Left ventricle myocardium superior (tissue), 1 donor: ENCODE measurements at places on chromosomes 3 and 15. TPM values are rescaled to one million over a fixed set of nuclear protein-coding genes. Genes with fewer than 3 reads are reported as not detected.

DNA sequence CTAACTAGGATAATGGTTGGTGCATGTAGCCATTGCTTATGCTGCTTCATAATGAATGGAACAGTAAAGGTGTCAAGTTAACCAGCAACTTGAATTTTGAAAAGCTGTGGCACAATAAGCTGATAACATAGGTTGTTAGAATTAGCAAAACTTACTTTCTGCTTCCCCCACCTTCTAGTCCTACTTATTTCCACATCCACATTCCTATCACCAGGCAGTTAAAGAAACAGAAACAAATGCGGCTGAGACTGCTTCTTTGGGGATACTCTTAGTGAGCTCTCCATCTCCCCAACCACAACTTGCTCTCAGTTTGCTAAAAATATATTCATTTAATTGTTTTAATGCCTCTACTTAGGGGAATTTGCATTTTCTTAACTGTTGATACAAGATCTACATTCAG is 215.1 kb downstream of the TIGIT start:
- no peak for DNase-seq

GRCh38 chr3:197224034-197224444 is 74.4 kb downstream of the DLG1 start:
- no peak for DNase-seq

- DNase-seq: no peak
Measured at GRCh38 chr15:88752951-88753350, 50.3 kb upstream of the ACAN start.

- DNase-seq: peak; percentile 71
Measured at GRCh38 chr3:131386429-131387165, 5.0 kb downstream of the NUDT16 start.

GRCh38 chr3:73469331-73469730 is 155.4 kb downstream of the PDZRN3 start:
- DNase-seq: no peak

DNA sequence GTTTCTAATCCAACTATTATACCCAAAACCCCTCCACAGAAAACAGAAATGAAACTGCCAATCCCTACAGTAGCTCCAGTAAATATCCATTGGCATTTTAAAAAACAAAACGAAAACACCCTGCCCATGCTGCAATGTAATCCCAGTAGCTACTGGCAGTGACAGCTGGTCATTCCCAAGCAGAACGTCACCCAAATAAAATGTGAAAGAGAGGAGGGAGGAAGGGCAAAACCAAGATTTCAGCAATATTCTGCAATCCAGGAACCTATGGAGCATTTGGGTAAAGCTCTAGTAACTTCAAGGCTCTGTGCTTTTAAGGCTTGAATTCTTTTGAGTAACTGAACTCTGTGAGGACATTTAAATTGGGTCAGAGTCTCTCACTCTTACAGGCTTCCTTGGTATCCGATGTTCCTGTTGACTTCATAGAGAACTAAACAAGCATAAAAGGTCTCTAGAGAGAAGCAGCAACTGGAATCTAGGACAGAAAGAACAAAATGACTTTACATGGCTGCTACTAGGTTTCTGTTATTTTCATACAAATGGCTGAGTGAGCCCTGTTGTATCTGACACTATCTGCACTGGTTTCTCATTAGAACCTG is 136.2 kb downstream of the TNIK start:
- DNase-seq: no peak

GRCh38 chr3:171772427-171773056 is 37.7 kb downstream of the PLD1 start:
- DNase-seq: peak; percentile 49

- DNase-seq: no peak
Measured at GRCh38 chr3:38722781-38723568, 73.5 kb upstream of the SCN5A start.

GRCh38 chr3:161894657-161895056 is 398.0 kb downstream of the OTOL1 start:
- no peak for DNase-seq

The SHC4 gene
- total RNA-seq: 2.4 TPM
